ENCODE measurements at places on chromosomes 2 and 18.
A peak's percentile ranks its signal among the peaks of the same experiment; 100 is the strongest.

DNA sequence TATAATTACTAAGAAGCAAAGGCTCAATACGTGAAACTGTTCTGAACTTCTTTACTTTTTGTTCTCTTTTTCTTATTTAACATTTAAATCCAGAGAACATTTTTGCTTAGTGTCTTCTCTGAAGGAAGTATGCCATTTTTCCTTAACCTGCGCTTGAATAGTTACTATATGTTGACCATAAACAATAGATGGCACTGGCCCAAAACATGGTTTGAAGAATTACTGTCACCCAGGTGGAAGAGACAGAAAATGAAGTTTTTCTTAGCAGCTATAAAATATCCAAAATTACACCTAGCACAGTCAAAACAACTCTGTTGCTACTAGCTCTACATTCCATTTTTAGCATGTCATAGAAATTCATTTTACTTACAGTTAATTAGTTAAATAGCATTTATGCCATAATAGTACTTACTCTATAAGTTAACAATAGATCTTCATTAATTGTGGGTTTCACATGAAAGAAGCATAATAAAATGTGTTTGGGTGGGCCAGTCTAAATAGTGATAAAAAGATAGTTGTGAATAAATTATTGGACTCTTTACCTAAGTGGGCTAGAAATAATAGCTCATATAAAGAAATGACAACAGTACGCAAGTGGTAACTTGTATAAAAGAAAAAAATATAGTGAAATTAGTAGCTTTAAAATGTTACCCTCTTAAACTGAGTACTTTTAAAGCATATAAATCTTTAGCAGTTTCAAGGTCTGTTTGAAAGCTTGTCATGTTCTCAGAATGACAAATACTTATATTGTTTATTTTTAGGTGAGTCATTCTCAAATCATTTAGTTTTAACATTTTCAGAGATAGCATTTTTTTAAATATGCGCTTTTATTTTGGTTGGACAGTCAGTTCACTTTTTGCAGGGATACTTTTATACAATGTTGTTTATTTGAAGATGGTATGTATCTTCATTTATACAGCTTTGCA lies 3.7 kb downstream of the ETAA1 start:
- DNase-seq, result peak; percentile 71

DNA sequence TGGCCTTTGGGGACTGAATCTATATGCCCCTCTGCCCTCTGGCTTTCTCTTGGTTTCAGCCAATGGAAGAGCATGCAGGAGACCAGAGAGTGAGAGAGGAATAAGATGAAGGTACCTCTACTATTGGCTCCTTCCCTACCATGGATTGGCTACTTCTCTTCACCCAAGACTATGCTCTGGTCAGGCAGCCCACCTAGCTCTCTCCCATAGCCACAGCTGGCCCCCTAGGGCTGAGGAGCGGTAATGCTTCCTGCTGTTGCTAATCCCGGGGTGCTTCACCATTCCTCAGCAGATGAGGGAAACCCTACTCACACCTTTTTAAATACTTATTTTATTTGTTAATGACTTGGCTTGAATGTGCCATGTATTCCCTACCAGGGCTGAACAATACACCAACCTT lies 142.4 kb downstream of the MREG start:
- DNase-seq, result no peak

DNA sequence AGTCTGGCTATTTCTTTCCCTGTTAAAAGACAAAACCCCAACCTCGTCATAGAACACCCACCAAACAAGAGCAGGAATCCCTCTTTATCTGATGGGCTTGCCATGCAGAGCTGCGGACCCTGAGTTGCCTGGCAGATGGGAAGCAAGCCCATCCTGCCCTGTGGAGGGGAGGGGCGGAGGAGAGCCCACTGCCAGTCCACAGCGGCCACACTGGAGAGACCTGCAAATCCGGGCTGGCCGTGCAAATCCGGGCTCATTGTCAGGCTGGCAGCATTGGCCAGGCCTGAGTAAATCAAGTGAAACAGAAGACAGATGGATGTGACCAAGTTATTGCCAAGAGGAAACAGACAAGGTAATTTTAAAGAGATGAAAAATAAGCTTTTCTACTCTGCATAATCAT lies 22.0 kb downstream of the MYL12B start:
- DNase-seq, result no peak

- no peak for DNase-seq
These were observed 139.9 kb upstream of the LTBP1 start for GRCh38 chr2:32806857-32807256.

DNA sequence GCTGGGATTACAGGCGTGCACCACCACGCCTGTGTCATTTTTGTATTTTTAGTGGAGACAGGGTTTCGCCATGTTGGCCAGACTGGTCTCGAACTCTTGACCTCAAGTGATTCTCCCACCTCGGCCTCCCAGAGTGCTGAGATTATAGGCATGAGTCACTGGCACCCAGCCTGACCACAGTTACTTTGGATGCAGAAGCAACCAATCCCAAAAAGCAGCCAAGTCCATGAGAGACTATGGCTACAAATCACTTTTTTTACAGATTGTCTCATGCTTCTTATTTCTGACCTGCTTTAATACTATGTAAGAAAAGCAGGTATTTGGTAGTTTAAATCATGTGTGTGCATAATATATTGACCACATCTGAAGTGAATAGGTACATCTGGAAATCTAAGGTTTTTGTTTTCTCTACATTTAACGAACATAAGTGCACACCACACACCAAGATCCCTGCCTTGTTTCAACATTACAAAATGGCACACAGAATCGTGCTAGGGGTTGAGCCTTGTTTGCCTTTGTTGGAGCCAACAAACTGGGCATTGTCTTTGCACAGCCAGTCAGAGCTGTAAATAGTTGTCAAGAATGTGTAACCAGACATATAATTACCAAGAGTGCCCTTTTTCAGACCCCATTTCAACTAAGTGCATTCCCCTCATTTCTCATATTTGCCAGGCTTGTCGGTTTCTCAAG lies 18.3 kb upstream of the MAP4K4 start:
- peak; percentile 84 for DNase-seq

DNA sequence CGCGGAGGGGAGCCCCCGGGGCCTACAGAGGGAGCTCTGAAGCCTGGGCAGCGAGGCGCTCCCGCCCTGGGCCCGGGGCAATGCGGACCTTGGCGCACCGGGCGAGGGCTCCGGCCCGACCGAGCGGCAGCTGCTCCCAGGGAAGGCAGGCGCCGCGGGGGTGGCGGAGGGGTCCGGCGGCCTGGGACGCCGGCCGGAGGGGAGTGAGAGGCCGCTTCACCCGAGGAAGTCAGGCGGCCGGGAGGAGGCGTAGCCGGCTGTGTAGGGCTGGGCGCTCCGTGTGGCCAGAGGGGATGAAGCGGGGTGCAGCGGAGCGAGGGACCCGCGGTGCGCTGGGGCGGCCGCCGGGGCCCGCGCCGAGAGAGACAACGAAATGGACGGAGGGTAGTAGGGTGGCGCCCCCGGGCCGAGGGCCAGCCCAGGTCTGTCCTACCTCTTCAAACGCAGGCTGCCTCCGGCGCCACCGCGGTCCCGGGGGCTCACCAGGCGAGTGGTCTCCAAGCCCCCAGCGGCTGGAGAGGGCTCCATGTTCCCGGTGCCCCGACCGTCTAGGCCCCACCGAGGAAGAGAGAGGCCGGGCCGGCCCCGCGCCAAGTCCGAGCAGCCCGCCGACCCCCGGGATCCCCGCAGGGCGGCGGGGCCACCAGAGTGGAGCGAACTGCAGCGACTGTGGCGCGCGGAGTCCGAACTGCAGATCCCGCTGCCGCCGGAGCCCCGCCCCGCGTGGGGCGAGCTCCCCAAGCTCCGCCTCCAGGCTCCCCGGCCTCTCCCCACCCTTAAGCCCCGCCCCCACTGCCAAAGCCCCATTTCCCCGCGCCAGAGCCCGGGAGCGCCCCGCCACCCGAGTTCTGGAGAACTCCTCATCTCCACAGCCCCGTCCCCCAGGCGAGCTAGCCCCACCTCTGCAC lies at the start of gene SLC30A3:
Gene SLC30A3 (minus strand): TSS at position 669 of the 908 bp plus-strand sequence. CDS start 141 bp downstream, at position 528.
- DNase-seq, result no peak

DNA sequence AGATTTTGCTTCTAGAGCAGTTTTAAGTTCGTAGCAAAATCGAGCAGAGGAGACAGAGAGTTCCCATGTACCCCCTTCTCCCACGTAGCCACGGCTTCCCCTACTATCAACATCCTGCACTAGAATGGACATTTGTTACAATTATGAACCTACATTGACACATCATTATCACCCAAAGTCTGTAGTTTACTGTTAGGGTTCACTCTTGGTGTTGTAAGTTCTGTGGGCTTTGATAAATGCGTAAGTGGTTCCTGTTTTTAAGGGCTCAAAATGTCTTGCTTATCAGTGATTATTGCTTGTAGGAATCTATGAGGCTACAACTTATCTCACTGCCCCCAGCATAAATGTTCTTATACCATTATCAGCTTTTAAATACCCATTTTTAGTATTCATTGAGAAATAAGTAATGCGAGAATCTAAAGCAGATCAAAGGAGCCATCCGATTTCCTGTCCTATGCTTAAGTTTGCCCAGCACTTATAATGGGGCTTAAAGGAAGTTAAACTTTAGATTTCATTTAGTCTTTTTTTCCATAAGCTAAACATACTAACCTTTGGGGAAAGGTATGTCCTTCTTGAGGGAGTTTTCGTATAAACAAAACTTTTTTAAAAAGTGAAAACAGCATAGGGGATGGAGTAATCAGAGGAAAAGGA lies 118.7 kb downstream of the HAUS1 start:
- DNase-seq, result no peak

DNA sequence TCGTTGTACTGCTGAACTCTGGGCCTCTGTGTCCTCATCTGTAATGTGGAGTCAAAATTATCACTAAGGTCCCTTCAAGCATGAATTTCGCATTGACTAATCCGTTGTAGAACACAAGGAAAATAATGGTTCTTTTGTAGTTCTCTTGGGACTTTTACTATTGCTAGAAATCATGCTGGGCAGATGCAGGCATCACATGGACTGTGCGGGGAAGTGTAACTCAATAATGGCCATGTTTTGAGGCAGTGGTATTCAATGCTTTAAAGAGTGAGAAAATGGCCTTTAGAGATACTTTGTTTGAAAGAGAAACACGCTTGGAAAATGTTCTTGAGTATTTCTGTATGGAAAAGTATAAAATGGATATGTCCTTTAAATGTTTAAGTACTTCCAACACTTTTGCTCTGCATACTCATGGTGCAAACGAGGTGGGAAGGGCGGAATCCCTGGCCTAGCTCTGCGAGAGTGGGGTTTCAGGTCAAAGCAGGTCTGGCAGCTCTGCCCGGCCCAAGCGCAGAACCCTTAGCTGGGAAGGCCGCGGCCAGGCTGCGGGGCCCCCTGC lies 117.3 kb upstream of the MSTN start:
- DNase-seq, result no peak

DNA sequence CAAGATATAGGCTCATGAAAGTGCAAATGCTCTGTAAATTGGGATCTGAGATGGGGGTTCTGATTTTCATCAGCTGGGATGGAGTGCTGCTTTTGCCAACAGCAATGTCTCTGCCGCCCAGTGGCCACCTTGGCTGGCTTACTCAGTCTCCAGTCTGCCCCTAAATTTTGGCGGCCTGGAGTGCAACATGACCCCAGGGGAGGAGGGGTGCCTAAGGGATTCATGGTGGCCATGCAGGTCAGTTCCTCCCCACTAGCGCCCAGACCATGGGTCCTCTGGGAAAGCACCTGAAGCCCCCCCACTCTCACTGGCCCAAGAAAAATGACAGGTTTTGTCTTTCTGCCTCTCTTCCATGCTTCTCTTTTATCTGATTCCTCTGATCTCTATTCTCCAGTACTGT lies 45.0 kb downstream of the SLC4A3 start:
- DNase-seq, result no peak

DNA sequence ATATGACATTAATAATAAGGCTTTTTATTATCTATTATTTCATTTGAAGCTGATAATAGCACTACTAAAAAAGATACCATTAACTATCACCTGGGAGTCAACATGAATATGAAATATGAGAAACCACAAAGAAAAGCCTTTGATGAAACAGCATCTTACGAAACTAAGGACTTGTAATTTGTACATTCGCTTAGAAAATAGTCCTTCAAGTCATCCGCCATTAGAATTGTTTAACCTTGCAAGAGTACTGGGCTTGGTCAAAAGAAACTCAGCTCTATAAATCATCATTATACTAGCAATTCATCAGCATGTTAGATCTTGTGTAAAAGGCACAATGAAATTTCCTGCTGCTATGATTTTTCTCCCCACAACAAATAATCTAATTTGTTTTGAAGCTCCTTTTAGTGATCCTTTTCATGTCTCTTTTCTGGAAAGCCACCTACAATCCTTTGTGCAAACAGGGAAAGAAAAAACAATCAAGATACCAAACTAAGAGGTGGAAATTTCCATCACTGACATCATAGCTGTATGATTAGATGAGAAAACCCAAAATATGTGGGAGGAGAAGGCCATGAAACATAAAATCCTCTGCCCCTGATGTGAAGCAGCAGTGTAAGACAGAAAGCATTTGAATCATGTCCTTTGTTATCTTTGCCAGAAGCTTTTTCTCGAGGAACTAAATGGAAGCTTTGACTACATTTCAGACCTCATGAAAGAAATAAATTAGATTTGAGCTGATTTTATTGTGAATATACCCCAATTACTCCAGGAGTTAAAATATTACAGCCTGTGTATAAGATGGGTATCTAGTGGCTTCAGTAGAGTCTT lies 31.2 kb downstream of the SCN9A start:
- DNase-seq, result peak; percentile 87

DNA sequence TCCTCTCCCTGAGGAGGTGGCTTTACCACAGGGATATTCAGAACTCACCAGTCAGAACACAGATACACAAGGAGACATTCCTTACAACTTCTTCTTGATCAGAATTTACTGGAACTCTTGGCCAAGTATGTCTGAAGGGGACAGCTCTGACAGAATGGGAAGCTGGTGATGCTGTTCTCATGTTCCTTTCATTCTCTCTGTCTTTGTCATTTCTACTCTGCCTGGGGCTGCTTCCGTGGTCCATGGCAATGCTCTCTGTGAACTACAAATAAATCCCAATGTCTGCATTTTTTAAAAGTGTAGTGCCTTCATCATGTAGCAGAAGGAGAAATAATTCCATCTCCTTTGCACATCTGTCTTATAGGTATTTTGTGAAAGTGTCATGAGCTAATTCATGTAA lies 730.3 kb downstream of the CNTNAP5 start:
- peak; percentile 2 for DNase-seq

- no peak for DNase-seq
These were observed 1201.0 kb upstream of the LRRTM1 start for GRCh38 chr2:81505586-81505985.

- no peak for DNase-seq
These were observed 324.9 kb downstream of the CCDC85A start for GRCh38 chr2:56508662-56509061.

- no peak for DNase-seq
These were observed 2.1 kb downstream of the RIT2 start for GRCh38 chr18:43113220-43113895.

GRCh38 chr2:33083699-33084387 lies 137.1 kb downstream of the LTBP1 start:
- DNase-seq, result no peak

All from IMR-90 (cell line).